Large intestine (tissue), 12 donors: ENCODE measurements at places on chromosomes 1 and 21. TPM values are rescaled to one million over a fixed set of nuclear protein-coding genes. Genes with fewer than 3 reads are reported as not detected.
A peak's percentile ranks its signal among the peaks of the same experiment; 100 is the strongest.

Gene VWA5B1
- polyA plus RNA-seq: 0.40 TPM

Gene HEYL
- 6.4 TPM for polyA plus RNA-seq

Gene NRAS
- polyA plus RNA-seq: 49.7 TPM

Gene MNDA
- polyA plus RNA-seq: 3.6 TPM

Gene CFAP45
- polyA plus RNA-seq: 0.30 TPM

Gene NBPF6
- polyA plus RNA-seq: not detected

Gene PPIAL4G
- 0.04 TPM for polyA plus RNA-seq

GRCh38 chr1:53666566-53666965 lies 72.4 kb downstream of the GLIS1 start:
- no peaks in the 10 kb centered on the region for H3K27me3 ChIP-seq
- DNase-seq: no peak
- no peaks in the 10 kb centered on the region for H3K36me3 ChIP-seq
- H3K4me1 ChIP-seq: no peaks in the 10 kb centered on the region
- no peak overlapping the region for H3K4me3 ChIP-seq

GRCh38 chr1:59079434-59080140 lies 217.3 kb upstream of the FGGY start:
- H3K36me3 ChIP-seq: no peaks in the 10 kb centered on the region
- H3K27ac ChIP-seq: no peak overlapping the region

- no peaks in the 10 kb centered on the region for H3K4me1 ChIP-seq
- H3K27me3 ChIP-seq: no peaks in the 10 kb centered on the region
- no peak overlapping the region for H3K27ac ChIP-seq
- DNase-seq: no peak
- no peaks in the 10 kb centered on the region for H3K36me3 ChIP-seq
- no peak overlapping the region for H3K4me3 ChIP-seq
Observed at GRCh38 chr1:103371234-103371633, 154.3 kb upstream of the RNPC3 start.

- no peak for DNase-seq
- peaks cover 5% of the 10 kb centered on the region for H3K27me3 ChIP-seq
- H3K27ac ChIP-seq: no peak overlapping the region
- no peaks in the 10 kb centered on the region for H3K36me3 ChIP-seq
- peaks cover 23% of the 10 kb centered on the region for H3K4me1 ChIP-seq
- H3K4me3 ChIP-seq: no peak overlapping the region
Observed at GRCh38 chr1:181099152-181100014, 10.9 kb downstream of the IER5 start.

- DNase-seq: no peak
- no peak overlapping the region for H3K4me3 ChIP-seq
- H3K36me3 ChIP-seq: peaks cover 35% of the 10 kb centered on the region
- no peak overlapping the region for H3K27ac ChIP-seq
Observed at GRCh38 chr1:228317411-228317828, 89.2 kb downstream of the TRIM11 start.

DNA sequence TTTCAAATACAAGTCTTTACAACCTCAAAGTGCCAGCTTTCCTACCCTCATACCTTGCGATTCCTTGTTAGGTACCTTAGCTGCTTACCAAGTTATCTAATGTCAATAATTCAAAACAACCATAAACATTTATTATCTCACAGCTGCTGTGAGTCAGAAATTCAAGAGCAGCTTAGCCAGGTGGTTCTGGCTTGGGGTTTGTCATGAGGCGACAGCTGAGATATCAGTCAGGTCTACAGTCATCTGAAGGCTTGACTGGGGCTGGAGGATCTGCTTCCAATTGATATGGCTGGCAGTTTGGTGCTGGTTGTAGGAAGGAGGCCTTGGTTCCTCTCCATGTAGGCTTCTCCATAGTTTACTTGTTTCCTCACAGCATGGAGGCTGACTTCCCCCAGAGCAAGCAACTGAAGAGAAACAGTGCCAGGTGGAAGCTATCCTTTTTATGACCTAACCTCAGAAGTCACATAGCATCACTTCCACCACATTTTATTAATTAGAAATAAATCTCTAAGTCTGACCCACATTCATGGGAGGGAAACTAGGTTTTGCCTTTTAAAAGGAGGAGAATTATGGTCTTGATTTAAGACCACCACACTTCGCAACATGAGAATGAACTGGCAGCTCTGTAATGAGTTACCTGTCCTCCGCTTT lies 103.3 kb upstream of the FGGY start:
- H3K36me3 ChIP-seq: no peaks in the 10 kb centered on the region
- no peak overlapping the region for H3K27ac ChIP-seq
- H3K27me3 ChIP-seq: no peaks in the 10 kb centered on the region
- H3K4me1 ChIP-seq: peaks cover 10% of the 10 kb centered on the region
- no peak for DNase-seq
- no peak overlapping the region for H3K4me3 ChIP-seq

DNA sequence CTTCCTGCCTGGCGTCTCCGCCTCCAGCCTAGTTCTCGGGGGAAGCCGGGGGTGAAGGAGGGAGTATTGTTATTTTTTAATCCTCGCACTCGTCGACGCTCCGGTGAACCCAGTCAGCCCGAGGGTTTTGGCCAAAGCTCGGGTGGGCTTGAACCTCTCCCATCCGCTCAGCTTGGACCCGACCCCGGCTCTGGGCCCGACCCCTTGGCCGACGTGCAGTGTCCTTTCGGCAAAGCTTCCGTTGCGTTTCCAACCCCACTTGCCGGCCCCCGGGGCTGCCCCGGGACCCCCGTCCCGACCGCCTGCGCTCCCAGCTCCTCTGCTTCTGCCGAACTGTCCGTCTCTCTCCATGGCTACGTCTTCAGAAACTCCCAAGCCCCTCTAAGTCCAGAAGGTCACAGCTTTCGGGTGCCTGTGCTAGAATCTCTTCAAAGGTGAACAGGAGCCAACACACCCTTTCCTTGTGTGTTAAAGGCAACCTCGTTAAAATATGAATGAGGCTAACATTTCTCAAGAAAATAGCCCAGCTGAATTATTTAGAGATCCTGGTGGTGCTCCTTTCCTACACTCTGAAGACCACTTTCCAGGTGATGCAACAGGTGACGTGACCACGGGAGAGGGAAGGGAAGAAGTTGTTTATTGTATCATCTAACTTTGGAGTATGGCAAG lies 647 bp downstream of the DESI2 start:
- no peaks in the 10 kb centered on the region for H3K27me3 ChIP-seq
- H3K4me3 ChIP-seq: peak overlapping the region; percentile 84
- DNase-seq: no peak
- H3K4me1 ChIP-seq: peaks cover 19% of the 10 kb centered on the region

DNA sequence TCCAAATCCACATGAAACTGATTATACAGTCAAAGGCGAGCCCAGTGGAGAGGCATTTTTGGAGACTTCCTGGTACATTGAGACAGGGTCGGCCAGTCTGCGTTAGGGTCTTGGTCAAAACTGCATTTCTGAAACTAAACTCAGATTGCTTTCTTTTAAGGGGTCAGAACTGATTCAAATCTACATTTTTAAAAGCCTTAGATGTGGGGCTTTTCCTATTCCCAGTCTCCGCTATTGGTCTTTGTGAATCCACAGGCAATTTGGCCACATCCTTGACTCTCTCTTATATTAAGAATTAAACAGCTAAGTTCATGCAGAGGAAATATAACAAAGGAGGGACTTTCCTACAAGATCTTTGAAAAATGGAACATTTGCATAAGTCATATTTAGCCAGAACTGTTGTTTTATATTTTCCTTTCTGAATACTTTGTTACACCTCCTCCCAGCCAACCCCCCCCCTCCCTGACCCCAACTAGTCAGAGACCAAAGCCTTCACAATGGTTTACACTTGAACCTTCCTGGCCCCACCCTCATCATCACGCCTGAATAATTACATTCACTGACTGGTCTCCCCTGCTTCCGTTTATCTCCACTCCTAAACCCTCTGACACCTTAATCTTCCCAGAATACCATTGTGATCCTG lies 30.9 kb downstream of the SELL start:
- no peaks in the 10 kb centered on the region for H3K36me3 ChIP-seq
- no peak overlapping the region for H3K27ac ChIP-seq
- H3K4me3 ChIP-seq: no peak overlapping the region
- no peak for DNase-seq

DNA sequence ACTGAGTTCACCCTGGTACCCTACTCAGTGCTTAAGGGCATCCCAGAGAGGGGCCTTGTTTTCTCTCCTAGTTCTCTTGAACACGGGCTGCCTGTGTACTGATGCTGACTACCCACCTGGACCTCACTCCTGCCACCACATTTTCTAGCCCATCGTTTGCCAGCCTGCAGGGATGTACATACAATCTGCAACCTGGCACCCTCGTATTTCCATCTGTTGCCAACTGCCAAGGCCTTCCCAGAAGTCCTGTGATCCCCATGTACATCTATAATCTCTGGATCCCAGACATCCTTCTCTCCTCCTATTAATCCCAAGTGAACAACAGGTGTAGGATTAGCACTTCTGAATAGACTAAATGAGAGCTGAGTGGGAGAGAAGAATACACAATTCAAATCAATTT lies 212.0 kb downstream of the SLC45A1 start:
- H3K4me3 ChIP-seq: no peak overlapping the region
- no peaks in the 10 kb centered on the region for H3K27me3 ChIP-seq
- no peaks in the 10 kb centered on the region for H3K4me1 ChIP-seq
- H3K36me3 ChIP-seq: no peaks in the 10 kb centered on the region
- H3K27ac ChIP-seq: no peak overlapping the region

GRCh38 chr1:247337250-247337746 lies 5.6 kb upstream of the ZNF496 start:
- H3K4me1 ChIP-seq: peaks cover 4% of the 10 kb centered on the region
- no peak overlapping the region for H3K27ac ChIP-seq
- H3K27me3 ChIP-seq: no peaks in the 10 kb centered on the region
- no peak for DNase-seq
- peaks cover 8% of the 10 kb centered on the region for H3K36me3 ChIP-seq

- no peak overlapping the region for H3K4me3 ChIP-seq
- no peak overlapping the region for H3K27ac ChIP-seq
- H3K4me1 ChIP-seq: no peaks in the 10 kb centered on the region
- no peak for DNase-seq
Observed at GRCh38 chr1:5903031-5903430, 89.2 kb downstream of the NPHP4 start.

- no peak overlapping the region for H3K4me3 ChIP-seq
- H3K36me3 ChIP-seq: no peaks in the 10 kb centered on the region
- H3K27ac ChIP-seq: no peak overlapping the region
- H3K4me1 ChIP-seq: peaks cover 3% of the 10 kb centered on the region
- no peaks in the 10 kb centered on the region for H3K27me3 ChIP-seq
Observed at GRCh38 chr21:35981514-35982070, 78.7 kb downstream of the SETD4 start.

- H3K27me3 ChIP-seq: no peaks in the 10 kb centered on the region
- peaks cover 10% of the 10 kb centered on the region for H3K4me1 ChIP-seq
- H3K36me3 ChIP-seq: no peaks in the 10 kb centered on the region
- no peak overlapping the region for H3K4me3 ChIP-seq
- DNase-seq: no peak
- H3K27ac ChIP-seq: no peak overlapping the region
Observed at GRCh38 chr1:197463142-197463541, 195.1 kb downstream of the CRB1 start.

- no peaks in the 10 kb centered on the region for H3K4me1 ChIP-seq
- no peaks in the 10 kb centered on the region for H3K27me3 ChIP-seq
- no peak for DNase-seq
- H3K36me3 ChIP-seq: no peaks in the 10 kb centered on the region
- H3K4me3 ChIP-seq: no peak overlapping the region
Observed at GRCh38 chr21:29697555-29698193, 242.1 kb downstream of the GRIK1 start.

DNA sequence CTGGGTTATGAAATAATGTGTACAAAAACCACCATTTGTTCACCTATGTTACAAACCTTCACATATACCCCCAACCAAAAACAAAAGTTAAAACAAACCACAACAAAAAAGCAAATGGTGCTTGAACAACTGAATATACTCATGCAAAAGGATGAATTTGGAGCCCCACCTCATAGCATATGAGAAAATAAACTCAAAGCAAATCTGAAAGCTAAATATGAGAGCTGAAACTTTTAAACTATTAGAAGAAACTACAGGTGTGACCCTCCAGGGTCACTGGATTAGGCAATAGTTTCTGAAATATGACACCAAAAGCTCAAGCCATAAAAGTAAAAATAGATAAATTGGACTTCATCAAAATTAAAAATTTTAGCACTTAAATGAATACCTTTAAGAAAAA lies 215.5 kb upstream of the CHRM3 start:
- no peaks in the 10 kb centered on the region for H3K4me1 ChIP-seq
- no peak overlapping the region for H3K27ac ChIP-seq
- DNase-seq: no peak
- H3K36me3 ChIP-seq: no peaks in the 10 kb centered on the region
- H3K27me3 ChIP-seq: no peaks in the 10 kb centered on the region

- no peaks in the 10 kb centered on the region for H3K4me1 ChIP-seq
- no peak overlapping the region for H3K4me3 ChIP-seq
- H3K27ac ChIP-seq: no peak overlapping the region
- no peaks in the 10 kb centered on the region for H3K36me3 ChIP-seq
- H3K27me3 ChIP-seq: no peaks in the 10 kb centered on the region
Observed at GRCh38 chr1:186880982-186881381, 52.2 kb downstream of the PLA2G4A start.

DNA sequence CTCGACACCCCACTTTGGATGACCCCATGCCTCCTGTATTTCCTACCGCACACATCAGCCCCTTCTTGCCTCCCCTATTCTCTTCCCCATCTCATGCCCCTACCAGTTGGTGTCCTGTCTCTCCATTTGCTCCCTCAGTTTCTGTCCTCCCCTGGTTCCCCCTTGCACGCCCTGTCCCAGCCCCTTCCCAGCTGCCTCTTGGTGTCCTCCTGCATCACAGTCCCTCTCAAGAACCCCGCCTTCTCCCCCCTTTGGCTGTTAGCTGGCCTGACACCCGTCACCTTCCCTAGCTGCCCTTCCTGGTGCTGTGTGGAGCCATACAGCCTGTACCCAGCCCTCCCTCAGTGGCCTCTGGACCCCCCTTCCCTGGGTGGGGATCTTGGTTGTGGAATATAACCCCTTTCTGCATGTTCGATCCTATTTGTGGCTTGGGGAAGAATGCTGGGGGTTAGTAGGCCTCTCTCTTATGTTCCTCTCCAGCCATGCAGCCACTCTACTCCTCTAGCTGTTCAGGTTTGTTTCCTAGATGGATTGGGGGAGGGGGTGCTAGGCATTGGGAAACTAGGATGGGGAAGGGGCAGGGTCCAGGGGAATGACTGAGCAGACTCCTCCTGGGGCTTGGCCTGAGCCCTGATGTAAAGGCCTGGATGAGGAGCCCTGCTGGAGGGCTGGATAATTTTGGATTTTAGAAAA lies 41.4 kb upstream of the NFASC start:
- no peak for DNase-seq
- H3K4me3 ChIP-seq: peak overlapping the region; percentile 33
- peaks cover 48% of the 10 kb centered on the region for H3K27me3 ChIP-seq

GRCh38 chr1:26336477-26337205 lies 17.3 kb downstream of the CRYBG2 start:
- peak overlapping the region; percentile 38 for H3K27ac ChIP-seq
- H3K4me1 ChIP-seq: peaks cover 5% of the 10 kb centered on the region
- peaks cover 7% of the 10 kb centered on the region for H3K27me3 ChIP-seq
- peak overlapping the region; percentile 54 for H3K4me3 ChIP-seq
- H3K36me3 ChIP-seq: no peaks in the 10 kb centered on the region
- peak; percentile 94 for DNase-seq

GRCh38 chr1:199007423-199007822 lies 368.6 kb downstream of the PTPRC start:
- no peak overlapping the region for H3K4me3 ChIP-seq
- no peak overlapping the region for H3K27ac ChIP-seq
- no peaks in the 10 kb centered on the region for H3K36me3 ChIP-seq
- no peaks in the 10 kb centered on the region for H3K4me1 ChIP-seq
- no peak for DNase-seq
